ENCODE measurements at places on chromosomes 12 and 14.

DNA sequence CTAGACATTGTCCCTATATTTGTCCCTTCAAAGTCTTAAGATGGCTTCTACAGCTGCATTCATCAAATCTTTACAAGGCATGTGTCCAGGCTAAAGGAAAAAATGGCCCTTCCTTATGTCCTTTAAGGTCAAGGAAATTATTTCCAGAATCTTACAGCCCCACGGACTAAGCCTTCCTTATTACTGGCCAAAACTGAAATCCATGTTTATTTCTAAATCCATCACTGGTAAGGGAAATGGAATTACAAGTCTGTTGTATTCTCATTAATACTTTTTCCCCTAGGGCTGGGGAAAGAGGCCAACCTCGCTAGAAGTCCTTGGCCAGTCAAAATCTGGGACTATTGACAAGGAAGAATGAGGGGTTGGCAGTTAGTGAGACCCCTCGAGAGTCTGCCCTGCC lies 252.5 kb downstream of the TMEM132C start:
- no peak for DNase-seq

GRCh38 chr14:48703728-48704467 lies 882.3 kb downstream of the RPS29 start:
- no peak for DNase-seq

DNA sequence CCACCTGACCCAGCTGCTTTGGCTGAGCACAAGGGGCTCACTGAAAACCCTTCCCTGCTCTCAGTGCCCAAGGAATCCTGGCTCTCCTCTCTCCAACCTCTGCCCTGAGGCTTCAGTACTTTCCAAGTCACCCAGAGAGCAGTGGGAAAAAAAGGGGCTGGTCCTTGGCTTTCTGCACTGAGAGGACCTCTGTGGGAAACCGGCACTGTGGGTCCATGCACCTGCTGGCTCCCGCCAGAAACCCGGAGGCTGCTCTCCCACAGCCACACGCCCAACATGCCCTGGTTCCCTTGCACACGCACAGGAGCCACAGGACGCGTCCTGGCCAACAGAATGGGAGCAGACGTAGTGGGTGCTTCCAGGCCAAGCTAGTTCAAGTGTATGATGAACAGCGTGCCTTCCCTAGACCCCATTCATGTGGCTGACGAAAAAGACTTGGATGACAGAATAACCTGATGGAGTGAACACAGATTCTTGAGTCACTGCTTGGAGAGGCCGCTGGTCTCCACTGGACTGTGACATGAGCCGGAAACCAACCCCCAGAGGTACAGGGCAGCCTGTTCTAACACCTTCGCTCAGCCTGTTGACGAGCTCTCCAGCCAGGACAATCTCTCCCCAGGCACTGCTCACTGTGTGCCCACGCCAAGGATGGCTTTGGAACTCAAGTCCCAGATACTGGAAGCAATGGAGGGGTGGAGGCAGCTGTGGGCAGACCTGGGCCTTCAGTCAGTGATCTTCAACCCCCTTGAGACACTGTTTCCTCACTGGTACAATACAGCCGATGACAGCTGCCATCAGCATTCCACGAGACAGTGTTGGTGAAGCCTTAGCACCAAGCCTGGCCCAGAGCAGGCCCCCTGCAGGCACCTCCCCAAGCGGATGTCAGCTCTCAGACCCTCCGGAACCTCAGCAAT lies 87.7 kb downstream of the ITPK1 start:
- DNase-seq = no peak

DNA sequence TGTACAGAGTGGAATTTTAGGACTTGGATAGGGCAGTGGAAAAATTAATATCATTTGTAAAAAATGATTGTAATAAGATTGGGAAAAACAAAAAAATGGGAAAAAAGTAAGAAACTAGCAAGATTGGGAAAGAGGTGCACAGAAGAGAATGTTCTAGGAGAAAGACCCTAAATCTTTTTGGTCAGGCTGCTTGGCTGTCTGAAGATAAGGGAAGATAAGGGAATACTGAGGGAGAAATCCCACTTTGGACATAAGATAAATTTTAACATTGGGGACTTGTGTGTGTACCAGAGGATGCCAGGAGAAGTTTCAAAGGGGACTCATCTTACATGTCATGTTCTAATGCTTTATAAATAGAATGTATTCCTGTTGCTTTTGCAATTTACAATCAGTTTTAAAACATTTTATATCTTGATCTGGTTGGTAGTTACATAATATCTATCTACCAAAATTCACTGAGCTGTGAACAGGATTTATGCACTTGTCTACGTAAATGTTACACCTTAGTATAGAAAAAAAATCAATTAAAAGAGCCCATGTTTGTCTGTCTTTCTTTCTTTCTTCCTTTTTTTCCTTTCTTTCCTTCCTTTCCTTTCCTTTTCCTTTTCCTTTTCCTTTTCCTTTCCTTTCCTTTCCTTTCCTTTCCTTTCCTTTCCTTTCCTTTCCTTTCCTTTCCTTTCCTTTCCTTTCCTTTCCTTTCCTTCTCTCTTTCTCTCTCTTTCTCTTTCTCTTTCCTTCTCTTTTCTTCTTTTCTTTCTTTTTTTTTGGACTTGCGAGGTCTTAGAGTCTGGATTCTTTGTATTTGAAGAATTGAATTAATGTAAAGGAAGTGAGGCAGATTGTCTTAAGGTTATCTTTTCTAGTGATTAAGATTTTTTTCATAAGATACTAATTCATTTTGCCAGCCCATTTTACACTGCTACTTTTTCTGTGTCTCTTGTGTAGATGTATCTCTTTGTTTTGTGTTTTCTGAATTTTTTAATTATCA lies 66.1 kb downstream of the KTN1 start:
- no peak for DNase-seq

DNA sequence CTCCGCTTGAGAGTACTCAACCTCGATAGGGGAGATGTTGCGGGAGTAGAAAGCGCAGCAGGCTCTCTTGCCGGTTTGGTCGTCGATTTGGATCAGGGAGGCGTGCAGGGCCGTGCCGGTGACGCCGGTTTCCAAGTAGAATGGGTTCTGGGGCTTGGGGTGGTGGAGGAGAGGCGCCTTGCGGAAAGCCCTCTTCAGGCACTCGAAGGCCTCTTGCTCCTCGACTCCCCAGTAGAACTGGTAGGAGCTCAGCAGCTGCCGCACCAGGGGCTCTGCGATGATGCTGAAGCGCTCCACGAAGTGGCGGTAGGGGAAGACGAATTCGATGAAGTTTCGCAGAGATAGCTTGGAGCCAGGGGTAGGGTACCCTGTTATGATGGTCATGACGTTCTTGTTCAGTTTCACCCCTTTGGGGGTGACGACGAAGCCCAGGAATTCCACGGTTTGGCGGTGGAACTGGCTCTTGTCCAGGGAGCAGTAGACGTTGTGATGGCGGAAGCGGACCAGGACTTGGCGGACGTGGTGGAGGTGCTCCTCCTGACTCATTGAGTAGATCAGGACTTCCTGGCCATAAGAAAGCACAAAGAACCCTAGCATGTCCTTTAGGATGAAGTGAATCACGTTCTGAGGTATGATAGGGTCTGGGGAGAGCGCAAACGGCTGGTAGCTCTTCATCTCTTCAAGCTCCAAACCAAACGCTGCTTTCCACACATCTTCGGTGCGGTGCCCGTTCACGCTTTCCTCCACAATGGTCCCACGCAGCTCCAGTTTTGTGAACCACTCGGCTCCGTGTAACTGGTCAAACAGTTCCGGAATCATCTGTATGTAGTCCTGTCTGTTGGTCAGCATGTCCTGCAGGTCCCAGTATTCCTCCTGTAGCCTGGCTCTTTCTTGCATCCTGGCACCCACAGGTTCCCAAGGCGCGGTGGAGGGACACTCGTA lies 21.2 kb downstream of the RTL1 start:
- no peak for DNase-seq

GRCh38 chr14:101736071-101736470 lies 25.4 kb upstream of the PPP2R5C start:
- no peak for DNase-seq

GRCh38 chr12:112091563-112091962 lies 17.0 kb downstream of the NAA25 start:
- DNase-seq = no peak

DNA sequence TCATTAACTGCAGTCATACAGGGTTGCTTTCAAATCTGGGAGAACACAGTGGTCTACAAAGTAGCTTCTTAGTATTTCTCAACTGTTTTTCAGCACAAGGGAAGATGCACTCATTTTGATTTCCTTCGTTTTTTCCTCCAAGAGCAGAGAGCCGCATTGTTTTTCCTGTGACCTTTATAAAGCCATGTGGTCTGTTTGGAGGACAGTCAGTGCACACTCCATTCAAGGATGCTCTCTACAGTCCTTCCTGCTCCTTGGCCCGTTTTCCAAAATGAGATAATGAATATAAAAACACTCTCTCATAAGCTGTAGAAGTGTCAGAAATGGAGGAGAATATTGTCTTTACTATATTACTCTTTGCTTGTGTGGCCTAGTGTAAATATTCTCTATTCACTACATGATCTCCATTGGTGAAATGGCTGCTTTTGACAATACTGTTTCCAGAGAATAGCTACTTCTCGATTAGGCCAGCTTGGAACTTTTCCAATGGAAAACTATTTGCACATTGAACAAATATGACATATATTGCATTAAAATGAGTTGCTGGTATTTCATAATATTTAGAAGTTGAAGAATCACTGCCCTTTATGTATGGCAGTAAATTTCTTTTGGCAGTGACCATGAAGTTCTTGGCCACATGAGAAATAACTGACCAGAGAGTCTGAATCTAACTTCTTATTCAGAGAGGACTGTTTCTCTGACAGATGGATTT lies 393.1 kb upstream of the RGS6 start:
- DNase-seq = no peak

DNA sequence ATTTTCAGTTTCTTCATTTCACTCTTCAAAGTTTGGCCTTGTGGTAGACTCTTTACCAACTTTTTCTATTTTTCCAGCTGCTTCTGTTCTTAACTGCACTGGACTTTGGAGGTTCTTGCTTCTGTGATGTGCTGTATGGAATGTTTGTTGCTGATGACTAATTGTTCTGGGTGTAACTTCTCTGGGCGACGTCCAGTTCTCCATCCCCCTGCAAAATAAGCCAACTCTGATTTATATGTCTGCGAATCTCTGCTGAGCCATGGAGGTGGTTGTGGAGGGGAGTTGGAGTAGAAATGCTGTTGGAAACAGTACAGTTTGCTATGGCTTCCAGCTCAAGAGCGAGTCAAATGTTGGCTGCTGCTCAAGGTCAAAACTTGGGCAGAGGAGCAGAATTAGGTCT lies 113.9 kb upstream of the DYRK2 start:
- no peak for DNase-seq

GRCh38 chr14:68361231-68361630 lies 431.6 kb downstream of the ZFP36L1 start:
- DNase-seq = no peak

DNA sequence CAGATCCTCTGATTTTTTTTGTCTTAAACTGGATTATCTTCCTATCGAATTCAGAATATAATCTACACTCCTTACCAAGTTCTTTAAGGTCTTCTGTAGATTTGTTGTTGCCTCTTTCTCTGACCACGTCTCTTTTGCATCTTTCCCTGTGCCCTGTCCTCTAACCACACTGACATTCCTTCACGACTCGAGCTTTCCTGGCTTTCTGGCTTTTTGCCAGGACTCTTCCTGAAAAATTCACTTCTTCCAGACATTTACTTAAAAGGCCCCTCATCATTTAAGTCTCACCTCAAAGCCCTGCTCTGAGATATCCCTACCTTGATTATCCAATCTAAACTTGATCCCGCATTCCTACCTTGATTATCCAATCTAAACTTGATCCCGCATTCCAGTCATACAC lies 422.3 kb upstream of the DCN start:
- DNase-seq = no peak

DNA sequence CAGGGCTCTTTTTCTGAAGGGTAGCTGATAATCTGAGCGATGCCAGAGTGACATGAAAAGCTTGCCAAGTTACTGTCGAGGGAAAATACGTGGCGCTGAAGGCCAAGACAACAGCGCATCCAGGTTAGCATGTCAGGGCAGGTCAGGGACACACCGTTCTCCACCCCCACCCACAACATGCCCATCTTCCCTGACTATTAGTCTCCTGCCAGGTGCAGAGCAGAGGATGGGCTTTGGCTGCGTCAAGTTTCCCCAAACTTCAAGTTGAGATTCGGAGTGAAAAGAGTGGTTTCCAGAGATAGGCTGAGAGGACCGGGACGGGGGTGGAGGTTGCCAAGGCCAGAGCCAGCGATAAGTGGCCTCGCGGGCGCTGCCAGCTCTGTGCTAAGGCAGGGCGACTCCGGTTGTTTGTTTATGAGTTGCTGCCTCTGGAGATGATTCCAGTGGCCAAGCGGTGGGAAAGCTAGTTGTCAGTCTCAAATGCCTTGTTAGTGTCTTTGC lies 1.7 kb downstream of the TRHDE start:
- DNase-seq = no peak

DNA sequence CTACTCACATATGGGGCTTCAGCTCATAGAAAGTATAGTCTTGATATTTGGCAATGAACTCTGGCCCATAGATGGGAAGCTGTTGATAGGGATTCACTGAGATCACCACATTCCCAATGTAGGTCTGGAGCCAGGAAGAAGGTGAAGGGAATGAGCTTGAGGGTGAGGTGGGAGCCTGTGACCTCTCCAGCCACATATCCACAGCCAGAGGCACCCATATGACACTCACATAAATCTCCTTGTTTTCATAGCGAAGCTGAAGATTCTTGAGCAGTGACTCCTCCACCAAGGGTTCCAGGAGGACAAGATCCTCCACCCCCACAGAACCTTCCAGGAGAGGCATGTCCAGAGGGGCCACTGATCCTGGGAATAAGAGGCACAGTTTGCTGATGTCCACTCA lies 1.9 kb downstream of the MYO1A start:
- no peak for DNase-seq

GRCh38 chr14:100345711-100346110 lies 22.6 kb downstream of the SLC25A47 start:
- no peak for DNase-seq

- no peak for DNase-seq
Measured at GRCh38 chr12:68276402-68276930, 23.1 kb upstream of the IL22 start.

DNA sequence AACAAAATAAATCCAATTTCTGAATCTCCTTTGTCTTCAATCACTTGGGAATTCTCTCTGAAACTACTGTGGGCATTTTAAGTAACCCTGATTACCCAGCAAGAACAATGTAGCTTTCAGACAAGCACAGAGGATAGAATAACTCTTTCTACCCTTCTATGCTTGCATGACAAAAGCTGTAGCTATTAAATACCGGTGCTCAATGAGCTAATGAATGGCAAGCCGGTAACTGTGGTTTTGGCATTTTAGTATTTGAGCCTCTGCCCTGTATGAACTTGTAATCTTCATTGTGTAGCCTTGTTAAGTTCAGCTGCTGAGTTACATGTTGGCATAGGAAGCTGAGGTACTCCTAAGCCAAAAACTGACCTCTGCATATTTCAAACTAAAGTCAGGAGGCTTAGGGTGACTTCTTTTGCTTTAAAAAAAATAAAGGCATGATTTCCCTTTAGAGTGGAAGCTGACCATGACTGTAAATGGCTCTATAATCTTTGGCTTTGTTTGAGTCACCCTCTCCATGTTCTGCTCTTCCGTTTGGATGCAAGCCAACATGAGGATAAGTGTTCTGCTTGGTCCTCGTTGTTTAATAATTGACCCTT lies 171.0 kb upstream of the HIF1A start:
- no peak for DNase-seq

- no peak for DNase-seq
Measured at GRCh38 chr14:31395572-31396205, 24.7 kb downstream of the HEATR5A start.

Data from stimulated activated CD4-positive, alpha-beta T cell treated with anti-CD3 and anti-CD28 coated beads, Interleukin-12 subunit alpha, Interleukin-12 subunit beta, amount 100 ng/mL, for 48 hours (primary cell).